ENCODE measurements at places on chromosomes 6 and 20.
A peak's percentile ranks its signal among the peaks of the same experiment; 100 is the strongest.

- DNase-seq: no peak
Observed at GRCh38 chr6:26324295-26324727, 40.7 kb upstream of the BTN3A2 start.

GRCh38 chr6:54188846-54189245, 77.6 kb downstream of the MLIP start:
- no peak for DNase-seq

GRCh38 chr6:133243723-133244305, 2.7 kb downstream of the EYA4 start:
- DNase-seq: no peak

DNA sequence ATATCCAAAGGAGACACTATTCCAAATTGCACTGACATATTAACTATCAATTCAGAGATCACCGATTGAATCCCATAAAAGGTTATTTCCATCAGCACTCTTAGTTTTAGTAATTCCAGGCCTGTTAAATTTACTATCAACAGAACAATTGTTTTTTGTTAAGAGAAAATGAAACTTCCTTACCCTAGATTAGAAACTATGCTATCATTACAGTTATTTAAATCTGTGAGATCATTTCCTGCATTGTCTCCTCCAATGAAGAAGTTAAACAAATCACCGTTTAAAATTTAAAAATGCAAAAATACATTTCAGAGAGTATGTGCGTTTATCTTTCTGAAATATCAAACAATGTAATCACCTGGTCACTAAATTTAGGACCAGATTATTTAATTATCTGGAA, 57.5 kb downstream of the HIVEP2 start:
- DNase-seq: no peak

DNA sequence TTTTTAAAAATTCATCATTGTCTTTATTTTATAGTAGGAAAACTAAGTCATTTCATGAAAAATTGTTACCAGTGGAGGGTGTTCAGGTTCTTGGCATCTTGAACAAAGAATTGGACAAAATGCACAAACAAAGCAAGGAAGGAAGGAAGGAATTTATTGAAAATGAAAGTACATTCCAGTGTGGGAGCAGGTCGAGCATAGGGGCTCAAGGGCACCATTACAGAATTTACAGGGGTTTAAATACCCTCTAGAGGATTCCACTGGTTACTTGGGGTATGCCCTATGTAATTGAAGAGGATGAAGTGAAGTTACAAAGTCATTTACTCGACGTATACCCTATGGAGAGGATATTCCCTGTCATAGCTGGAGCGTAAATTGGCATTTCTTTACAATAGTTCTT, 37.4 kb upstream of the HDAC2 start:
- no peak for DNase-seq

DNA sequence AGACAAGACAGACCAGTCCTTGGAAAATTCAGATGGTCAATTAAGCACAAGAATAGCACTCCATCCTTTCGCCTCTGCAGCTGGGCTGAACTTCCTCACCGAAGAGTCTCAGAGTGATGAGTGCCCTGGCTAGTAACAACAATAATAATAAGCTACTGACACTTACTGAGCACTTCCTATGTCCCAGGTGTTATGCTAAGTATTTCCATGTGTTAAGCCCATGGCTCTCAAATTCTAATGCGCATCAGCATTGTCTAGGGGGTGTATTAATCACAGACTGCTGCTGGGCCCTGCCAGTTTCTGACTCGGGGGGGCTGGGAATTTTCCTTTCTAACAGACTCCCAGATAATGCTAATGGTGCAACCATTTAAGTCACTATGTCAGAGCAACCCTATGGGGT, 118.2 kb upstream of the LRFN2 start:
- DNase-seq: no peak

GRCh38 chr20:953742-954141, 37.6 kb upstream of the ANGPT4 start:
- DNase-seq: no peak

GRCh38 chr6:36740818-36741179, 43.2 kb downstream of the RAB44 start:
- DNase-seq: no peak

- DNase-seq: peak; percentile 36
Observed at GRCh38 chr6:30411515-30412207, 66.7 kb downstream of the RPP21 start.

Measured in stimulated activated CD8-positive, alpha-beta memory T cell treated with anti-CD3 and anti-CD28 coated beads, Interleukin-2, amount 100 ng/mL, for 48 hours (primary cell).